ENCODE measurements at places on chromosomes 1 and 21.

DNA sequence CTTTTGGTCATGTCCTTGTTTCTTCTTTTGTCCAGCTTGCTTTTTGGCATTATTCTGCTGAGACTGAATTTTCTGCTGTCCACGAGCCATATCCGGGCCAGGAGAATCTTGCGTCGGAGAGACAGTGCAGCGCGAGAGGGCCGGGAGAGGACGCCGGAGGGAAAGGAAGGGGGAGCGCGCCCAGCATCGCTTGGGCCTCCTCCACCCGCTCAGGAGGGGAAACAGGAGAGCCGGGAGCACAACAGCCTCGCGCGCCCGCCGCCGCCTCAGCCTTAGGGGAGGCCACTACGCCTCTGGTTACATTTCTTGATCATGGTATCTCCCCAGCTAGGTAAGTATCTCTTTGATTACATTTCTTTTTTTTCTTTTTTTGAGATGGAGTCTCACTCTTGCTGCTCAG lies 7.4 kb upstream of the DEGS1 start:
- DNase-seq = peak; percentile 32

DNA sequence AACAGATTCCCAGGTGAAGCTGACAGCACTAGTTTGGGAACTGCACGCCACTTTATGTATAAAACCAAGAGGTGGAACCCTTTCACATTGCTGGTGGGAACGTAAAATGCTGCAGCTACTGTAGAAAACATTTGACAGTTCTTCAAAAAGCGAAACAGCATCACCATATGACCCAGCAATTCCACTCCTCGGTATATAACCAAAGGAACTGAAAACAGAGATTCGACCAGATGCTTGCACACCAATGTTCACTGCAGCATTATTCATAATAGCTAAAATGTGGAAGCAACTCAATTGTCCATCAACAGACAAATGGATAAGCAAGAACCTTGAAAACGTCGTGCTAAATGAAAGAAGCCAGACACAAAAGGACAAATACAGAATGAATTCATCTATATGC lies 17.5 kb downstream of the RSPH1 start:
- DNase-seq = no peak

GRCh38 chr1:32052887-32053286 lies 19.9 kb upstream of the TMEM39B start:
- no peak for DNase-seq

DNA sequence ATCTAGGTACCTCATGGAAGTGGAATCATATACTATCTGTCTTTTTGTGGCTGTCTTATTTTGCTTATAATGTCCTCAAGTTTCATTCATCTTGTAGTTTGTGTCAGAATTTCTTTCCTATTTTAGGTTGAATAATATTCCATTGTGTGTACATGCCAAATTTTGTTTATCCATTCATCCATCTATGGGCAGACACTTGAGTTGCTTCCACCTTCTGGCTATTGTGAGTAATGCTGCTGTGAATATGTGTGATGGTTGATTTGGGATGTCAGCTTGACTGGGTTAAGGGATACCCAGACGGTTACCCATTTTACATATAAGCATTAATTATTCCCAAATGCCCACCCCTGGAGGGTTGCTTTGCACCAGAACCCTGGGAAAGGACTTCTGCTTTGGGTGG lies 477.5 kb downstream of the PTPRU start:
- no peak for DNase-seq

DNA sequence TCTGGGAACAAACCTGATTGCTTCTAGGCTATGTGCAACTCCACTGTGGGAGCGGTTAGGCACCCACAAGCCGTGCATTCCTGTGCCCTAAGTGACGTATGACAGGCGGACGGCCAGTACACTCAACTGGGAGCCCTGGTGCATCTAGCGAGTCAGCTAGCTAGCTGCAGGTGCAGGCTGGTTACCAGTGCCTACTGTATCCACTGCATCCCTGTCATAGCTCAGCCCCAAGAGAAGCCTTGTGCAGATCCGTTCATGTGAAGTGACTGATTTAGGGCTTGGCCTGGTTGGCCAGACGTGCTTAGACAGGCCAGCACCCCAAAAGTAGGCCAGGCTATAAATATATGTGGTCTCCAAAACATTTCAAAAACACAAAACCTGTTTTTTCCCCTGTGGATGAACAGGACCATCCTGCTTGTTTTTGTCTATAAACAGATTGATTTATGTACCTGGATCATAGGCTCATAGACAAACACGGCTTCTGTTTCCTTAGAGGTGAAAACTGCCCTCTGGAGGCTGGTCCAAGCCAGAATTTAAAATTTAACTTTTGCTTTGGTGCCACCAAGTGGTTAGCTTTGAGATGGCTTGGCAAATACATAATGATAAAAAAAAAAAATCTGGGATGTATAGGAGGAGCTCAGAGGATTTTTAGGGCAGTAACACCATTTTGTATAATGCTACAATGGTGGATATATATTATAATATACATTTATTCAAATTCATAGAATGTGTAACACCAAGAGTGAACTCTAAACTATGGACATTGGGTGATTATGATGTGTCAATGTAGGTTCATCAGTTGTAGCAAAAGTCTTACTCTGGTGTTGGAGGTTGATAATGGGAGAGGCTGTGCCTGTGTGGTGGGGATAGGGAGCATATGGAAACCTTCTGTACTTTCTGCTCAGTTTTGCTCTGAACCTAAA lies 68.5 kb downstream of the GIPC2 start:
- no peak for DNase-seq

GRCh38 chr1:51327386-51327785 lies 3.0 kb downstream of the TTC39A start:
- DNase-seq = no peak

- no peak for DNase-seq
Measured at GRCh38 chr1:65165269-65165993, 17.4 kb downstream of the AK4 start.

GRCh38 chr1:15215116-15215515 lies 31.9 kb upstream of the FHAD1 start:
- DNase-seq = no peak

GRCh38 chr1:51794260-51794659 lies 84.3 kb downstream of the NRDC start:
- DNase-seq = no peak

- DNase-seq = no peak
Measured at GRCh38 chr21:15135867-15136629, 71.2 kb upstream of the NRIP1 start.

DNA sequence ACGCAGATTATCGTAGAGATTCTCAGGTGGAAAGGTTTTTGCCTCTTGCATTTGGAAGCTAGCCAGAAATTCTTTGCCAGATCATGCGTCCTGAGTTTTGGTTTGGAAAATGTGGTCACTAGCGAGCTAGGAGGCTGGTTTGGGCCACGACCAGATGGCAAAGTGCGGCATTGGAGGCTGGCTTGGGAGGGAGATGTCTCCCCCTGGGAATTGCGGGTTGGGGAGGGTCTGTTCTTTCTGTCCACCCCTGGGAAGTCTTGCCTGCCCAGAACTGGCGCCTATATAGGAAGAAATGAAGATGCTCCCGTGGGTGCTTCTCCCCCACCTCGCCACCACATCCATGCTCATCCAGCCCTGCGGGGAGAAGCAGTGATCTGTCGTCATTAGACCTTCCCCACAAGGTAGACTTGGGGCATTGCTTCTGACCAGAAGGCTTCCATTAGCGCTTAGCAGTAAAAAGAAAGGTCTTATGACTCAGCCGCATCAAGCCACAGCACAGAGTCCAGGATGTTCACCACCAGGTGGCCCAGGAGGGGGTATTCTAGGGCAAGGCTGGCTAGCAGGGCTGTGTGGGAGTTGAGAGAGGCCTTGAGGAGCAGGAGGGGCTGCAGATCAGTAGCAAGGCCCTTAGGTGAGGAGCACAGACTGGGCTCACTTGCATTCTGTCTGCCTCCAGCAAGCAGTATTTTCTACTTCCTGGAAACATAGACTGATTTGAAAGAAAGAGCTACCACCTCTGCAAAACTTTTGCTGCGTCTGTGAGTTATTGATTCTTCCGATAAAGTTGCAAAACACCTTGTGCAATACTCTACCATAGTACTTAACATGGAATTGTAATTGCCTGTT lies 1.5 kb upstream of the PTP4A2 start:
- no peak for DNase-seq

GRCh38 chr21:15259824-15260223 lies 195.0 kb upstream of the NRIP1 start:
- DNase-seq = no peak

DNA sequence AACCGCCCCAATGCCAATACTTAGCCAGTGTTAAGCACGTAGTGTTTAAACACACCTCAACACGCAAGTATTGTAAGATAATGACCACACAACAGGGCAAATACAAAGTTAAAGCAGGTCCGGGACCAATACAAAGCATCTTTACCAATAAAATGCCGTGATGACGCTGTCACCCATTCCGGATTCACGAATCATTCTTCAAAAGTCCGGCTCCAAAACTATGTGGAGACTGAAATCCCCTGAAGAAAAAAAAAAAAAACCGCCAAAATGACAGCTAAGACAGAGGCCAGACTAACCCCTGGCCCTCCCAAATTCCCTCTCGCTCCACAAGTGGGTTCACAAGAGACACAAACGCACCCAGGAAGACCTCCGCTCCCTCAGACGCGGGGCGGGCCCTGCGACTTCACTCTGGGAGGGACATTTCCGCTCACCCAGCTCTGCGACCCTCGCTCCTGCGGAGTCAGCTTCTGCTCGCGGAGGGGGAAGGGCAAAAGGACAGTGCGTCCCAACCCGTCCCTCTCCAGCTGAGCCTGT lies 625 bp upstream of the DARS2 start:
- no peak for DNase-seq

DNA sequence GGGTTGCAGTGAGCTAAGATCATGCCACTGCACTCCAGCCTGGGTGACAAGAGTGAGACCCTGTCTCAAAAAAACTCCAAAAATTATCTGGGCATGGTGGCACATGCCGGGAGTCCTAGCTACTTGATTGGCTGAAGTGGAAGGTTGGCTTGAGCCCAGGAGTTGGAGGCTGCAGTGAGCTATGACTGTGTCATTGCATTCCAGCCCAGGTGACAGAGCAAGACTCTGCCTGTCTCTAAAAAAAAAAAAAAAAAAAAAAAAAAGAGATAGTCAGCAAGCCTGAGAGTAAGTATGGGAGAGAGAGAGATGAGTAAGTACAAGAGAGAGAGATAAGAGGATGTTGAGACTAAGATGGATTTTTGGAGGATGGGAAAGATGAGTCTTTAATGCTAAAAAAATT lies 180.8 kb upstream of the CACYBP start:
- DNase-seq = no peak

DNA sequence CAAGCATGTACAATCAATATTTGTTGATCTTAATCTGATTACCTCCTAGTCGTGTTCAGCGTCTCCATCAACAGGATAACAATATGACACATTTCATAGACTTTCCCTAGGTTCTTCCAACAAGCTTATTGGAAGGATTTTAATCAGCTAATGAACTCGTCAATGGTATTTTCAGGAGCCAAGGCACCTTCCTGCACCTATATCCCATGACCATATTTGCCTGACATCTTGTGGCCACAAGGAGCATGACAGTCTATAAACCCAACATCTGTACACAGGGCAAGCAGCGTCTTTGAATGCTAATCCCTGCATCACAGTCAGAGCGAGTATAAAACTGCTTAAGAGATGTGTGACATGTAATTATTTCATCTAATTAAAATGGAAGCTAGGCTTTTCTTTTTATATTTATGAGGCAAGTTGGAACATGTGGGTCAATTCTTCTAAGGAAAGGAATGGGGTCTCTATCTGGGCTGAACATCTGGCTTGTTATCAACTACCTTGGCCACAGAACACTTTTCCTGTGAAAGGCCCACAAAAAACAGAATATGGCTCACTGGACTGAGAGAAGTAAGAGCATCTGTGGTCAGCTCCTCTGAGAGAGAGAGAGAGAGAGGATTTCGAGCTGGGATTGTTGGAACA lies 388.8 kb downstream of the NTNG1 start:
- peak; percentile 59 for DNase-seq

DNA sequence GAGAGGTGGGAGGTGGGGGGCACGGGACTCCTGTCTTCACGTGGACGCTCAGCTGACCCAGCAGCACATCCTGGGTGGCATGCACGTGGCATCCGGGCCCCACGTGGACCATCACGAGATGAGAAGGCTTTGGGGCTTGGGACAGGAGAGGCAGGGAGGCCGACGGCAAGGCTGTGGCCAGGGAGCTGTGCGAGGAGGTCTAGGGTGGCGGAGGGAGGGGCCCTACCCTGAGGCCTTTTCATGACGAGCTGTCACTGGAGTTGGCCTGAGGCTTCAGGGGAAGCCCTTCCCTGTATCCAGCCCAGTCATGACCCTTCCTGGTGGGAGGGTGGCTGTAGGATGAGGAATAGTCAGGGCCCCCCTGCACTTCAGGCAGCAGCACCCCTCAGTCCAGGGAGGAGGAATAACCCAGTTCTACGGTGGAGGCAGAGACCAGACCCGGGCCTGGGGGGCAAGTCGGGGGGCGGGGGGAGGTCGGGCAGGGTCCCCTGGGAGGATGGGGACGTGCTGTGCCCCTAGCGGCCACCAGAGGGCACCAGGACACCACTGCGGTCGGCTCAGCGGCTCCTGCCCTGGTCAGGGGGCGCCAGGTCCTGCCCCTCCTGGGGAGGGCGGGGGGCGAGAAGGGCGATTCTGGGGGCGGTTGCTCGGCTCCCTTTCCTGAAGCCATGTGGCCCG lies 2.0 kb upstream of the PERM1 start:
- peak; percentile 67 for DNase-seq

GRCh38 chr1:205993068-205993467 lies 10.1 kb downstream of the RAB7B start:
- DNase-seq = no peak

DNA sequence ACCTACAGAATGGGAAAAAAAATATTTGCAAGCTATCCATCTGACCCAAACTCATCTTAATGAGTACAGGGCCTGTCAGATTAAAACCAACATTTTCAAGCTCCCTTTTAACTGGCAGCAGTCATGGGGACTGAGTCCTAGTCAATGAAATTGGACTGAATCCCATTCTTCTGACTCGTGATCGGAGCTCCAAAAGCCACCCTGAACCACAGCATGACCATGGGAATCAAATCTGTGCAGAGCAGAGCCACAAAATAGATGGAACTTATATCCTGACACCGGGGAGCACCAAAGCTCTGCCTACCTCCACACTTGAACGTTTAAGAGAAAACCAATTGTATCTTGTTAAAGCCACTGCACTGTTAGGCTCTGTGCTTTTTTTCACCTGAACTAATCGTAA lies 5.0 kb upstream of the RWDD3 start:
- DNase-seq = no peak

DNA sequence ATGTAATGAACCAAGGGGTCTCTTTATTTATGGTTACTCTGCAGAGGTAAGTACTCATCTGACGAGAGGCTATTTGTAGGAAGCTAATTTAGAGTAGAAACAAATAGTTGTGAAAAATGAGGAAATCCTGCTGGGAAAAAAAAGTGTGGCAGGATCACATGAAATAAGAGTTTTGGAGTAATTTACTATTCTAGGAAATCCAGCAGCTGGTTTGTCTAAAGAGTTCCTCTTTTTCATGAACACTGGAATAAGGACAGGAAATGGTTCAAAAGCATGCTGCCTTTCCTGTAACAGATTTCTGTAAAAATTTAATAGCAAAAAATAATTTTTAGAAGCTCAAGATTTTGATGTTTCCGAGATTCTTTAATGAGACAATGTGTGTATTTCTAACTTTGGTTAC lies 177.3 kb downstream of the CHRM3 start:
- DNase-seq = no peak

GRCh38 chr21:30083225-30083945 lies 83.2 kb downstream of the CLDN17 start:
- no peak for DNase-seq
